ENCODE measurements at places on chromosomes 3 and 15. TPM values are rescaled to one million over a fixed set of nuclear protein-coding genes. Genes with fewer than 3 reads are reported as not detected.

Gene SNUPN
- 24.6 TPM for total RNA-seq

- no peak for DNase-seq
Measured at GRCh38 chr3:135218782-135219181, 423.7 kb downstream of the EPHB1 start.

Gene CCR9
- total RNA-seq, result 8.3 TPM

Gene C2CD4A
- total RNA-seq, result 0.09 TPM

DNA sequence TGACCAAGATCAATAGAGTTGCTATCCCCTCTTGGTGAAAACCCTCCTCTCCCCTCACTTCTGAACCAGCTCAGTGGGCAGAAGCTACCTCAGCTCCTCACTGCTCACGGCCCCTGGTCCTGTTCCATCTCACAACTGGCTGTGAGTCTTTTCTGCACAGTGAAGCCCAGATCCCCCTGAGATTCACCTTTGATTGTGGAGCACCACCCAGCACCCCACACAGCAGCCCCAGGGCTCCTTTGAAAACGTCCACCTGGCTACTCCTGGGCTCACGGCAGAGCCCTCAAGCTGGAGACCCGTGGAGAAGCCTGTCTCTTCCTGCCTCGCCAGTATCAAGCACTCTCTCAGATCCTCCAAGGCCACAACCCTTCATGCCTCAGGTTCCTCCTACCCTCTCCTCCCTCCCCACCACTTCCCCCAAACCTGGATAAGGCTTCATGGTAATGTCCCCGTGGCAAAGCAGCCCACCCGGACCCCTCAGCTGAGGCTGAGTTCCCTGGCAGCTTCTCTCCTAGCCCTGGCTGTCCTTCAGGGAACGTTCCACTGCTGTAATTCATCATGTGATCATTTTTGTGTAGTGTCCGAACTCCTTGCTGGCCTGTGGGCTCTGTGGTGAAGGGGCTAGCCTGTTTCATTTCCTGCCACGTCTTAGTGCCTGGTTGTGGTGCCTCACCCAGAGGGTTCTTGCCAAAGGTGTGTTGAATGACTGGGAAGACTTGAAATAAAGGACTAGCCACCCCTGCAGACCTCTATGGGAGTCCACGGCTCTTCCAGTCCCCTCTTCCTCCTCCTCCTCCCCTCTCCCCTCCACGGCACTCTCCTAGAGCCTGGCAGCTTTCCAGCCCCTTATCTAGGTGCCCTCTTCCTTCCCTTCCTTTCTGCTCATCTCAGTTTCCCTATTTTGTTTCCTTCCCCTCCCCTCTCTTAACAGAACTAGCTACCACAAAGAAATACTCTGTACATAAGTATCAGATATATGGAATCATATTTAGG is 44.5 kb downstream of the KY start:
- no peak for DNase-seq

DNA sequence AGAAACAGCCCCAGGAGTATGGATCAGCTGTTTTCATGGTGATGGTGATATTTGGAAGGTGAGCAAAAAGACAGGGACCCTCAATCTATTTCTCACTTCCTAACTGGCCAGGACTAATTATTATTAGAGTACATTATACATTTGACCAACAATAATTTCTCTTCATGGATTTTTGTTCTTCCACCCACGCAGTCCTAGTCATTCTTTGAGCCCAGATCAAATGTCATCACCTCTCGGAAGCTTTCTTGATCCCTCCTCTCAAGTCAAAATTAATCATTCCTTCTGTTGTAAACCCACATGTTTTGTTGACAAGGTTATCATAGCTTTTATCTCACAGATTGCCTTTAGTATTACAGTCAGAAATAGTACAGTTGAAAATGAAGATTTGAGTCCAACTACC is 29.2 kb upstream of the PRICKLE2 start:
- no peak for DNase-seq

DNA sequence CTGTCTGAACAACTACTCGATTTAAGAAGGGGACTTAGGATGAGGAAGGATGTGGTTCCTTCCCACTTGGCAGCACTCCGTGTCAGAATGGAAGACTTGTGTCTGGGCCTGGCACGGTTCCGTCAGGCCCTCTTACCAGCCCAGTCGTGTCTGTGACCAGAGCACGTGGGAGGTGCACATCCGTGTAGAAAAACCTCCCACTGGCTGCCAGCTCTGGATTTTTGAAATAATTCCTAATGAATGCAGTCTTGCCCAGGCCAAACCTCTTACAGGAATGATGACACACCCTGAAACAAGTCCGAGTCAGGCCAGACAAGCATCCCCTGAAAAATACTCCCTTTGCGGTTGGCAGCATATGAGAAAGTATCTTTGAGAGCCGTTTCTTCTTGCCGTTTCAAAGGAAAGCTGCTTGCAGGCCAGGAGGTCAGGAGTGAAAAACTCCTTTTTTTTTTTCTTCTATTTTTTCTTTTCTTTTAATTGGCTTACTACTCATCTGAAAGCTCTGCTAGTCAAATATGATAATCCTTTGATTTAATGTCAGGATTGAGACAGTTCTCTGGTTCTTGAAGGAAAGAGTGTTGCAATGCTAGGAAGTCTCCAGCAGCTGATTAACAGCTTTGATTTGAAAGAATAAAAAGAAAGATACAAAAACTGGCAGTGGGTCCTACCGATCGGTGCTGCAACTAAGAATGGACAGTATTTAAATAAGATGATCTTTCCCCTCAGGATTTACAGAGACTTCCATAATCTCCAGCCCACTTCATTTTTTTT is 19.8 kb downstream of the IL1RAP start:
- DNase-seq, result no peak

DNA sequence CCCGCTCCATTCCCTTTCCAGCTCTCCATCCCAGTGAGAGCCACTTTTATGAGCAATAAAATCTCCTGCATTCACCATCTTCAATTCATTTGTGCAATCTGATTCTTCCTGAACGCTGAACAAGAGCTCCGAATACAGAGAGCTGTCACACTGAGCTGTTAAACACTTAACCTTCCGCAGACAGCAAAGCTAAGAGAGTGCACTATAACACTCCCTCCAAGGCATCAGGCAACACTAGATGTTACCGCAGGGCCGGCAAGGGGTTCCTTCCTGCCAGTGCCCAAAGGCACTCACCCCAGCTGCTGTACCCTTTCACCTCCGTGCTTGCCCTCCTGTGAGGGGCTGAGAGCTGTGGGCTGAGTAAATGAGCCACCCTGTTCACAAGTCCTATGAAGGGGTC is 85.6 kb downstream of the BCHE start:
- DNase-seq, result no peak

Gene CNTN3
- not detected for total RNA-seq

Data from CD8-positive, alpha-beta memory T cell (primary cell).